ENCODE measurements at places on chromosomes 2 and 18. TPM values are rescaled to one million over a fixed set of nuclear protein-coding genes. Genes with fewer than 3 reads are reported as not detected.

C2orf72 gene
- total RNA-seq: 0.19 TPM

LIMS2 gene
- total RNA-seq: 0.34 TPM

WDCP gene
- total RNA-seq: 6.7 TPM

GNLY gene
- total RNA-seq: not detected

SLC30A3 gene
- total RNA-seq: 0.06 TPM

Data from cardiac ventricle fibroblast (primary cell).